CD4-positive, alpha-beta memory T cell (primary cell): ENCODE measurements at places on chromosomes 3 and 15.

DNA sequence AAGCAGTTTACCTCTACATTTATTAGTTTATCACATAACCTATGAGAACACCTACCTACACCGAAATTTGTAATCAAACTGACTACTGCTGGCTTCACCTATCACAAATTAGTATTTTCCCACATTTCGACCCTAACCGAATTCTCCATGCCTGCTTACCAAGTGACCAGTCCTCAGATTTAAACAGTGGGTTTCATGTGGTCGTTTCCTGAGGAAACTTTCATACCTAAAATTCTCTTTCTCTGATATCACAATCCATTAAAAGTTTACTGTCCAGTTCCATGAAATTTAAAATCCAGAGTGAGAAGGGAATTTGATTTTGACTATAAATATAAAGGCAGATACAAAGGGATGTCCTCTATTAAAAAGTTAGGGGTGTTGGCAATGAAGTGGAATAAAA is 1.9 kb downstream of the PLOD2 start:
- no peak for DNase-seq

GRCh38 chr3:7874116-7874515 is 627.5 kb upstream of the LMCD1 start:
- no peak for DNase-seq

DNA sequence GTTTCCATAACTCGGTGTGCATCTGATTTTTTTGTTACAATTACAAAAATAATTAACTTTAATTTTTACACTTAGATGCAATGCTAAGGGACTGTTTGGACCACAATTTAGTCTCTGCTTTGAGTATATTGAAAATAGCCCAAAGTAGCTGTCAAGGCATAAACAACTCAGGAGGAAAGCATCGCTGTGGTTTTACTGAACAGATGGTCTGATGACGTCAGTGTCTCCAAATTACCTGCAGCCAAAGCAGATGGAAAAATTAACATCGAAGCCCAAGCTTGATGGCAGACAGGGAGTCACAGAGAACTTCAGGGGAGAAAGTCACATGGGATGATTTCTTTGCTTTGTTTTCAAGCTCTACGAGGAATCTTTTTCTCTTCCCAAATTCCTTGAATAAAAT is 83.1 kb upstream of the PLCL2 start:
- DNase-seq: no peak

GRCh38 chr15:67843571-67844387 is 3.9 kb upstream of the RNU6-1 start:
- DNase-seq: no peak

GRCh38 chr3:195896361-195897080 is 11.8 kb downstream of the TNK2 start:
- DNase-seq: no peak

DNA sequence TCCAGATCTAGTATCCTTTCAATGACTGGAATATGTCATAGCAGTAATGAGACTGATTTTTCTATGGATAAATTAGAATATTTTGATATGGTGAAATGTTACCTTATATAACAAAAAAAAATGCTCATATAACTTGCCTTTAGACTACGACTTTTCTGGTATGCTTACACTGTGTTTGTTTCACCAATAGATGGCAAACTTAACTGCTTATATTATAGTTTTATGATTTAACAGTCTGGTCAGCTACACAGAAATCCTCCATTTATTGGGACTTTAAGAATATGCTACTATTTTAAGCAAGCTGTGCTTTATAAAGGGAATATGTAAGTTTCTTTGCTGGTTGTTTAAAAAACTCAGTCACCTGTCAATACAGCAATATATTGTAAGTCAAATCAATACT is 205.6 kb downstream of the VGLL3 start:
- DNase-seq: no peak

GRCh38 chr15:75622505-75622904 is 3.0 kb downstream of the SNUPN start:
- DNase-seq: no peak

DNA sequence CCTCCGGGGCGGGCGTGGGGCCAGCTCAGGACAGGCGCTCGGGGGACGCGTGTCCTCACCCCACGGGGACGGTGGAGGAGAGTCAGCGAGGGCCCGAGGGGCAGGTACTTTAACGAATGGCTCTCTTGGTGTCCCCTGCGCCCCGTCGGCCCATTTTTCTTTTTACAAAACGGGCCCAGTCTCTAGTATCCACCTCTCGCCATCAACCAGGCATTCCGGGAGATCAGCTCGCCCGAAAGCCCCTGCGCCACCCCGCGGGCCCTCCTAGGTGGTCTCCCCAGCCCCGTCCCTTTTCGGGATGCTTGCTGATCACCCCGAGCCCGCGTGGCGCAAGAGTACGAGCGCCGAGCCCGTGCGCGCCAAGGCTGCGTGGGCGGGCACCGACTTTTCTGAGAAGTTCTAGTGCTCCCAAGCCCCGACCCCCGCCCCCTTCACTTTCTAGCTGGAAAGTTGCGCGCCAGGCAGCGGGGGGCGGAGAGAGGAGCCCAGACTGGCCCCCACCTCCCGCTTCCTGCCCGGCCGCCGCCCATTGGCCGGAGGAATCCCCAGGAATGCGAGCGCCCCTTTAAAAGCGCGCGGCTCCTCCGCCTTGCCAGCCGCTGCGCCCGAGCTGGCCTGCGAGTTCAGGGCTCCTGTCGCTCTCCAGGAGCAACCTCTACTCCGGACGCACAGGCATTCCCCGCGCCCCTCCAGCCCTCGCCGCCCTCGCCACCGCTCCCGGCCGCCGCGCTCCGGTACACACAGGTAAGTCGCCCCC is at the start of gene THBS1:
Gene THBS1, plus strand, starts transcription at position 595 of the 757 bp plus-strand sequence. CDS start 779 bp downstream, outside the sequence.
- peak; percentile 21 for DNase-seq

- no peak for DNase-seq
These were observed 61.3 kb downstream of the PPARG start for GRCh38 chr3:12349895-12350811.

DNA sequence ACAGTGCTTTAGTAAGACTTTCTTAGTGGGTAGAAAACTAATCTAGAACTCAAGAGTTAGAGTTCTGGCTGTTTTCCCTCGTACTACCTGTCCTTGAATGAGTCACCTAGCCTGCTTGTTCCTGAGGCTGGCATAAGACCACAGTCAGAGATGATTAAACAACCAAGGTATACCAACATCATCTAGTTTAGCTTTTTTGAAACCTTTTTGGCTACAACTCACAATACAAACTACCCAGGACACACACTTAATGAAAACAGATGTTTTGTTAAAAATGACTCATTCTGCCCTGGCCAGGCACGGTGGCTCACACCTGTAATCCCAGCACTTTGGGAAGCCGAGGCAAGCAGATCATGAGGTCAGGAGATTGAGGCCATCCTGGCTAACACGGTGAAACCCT is 4.6 kb downstream of the MCCC1 start:
- DNase-seq: no peak

- DNase-seq: no peak
These were observed 169.0 kb upstream of the NANOGP8 start for GRCh38 chr15:35254062-35254461.

DNA sequence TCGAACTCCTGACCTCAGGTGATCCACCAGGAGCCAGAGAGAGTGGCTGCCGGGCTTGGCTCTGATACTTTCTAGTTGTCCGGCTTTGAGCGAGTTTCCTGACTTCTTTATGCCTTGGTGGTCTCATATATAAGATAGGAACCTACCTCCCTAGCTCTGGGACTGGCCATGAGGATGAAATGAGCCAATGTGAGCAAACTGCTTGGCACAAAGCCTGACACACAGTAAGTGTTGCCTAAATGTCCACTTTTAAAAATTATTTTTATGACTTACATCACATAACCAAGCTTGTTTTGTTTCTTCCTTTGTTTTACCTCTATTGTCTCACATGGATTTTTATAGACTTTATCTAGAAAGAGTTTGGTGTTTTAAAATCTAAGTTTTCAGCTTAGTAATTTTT is 42.1 kb upstream of the CCDC174 start:
- no peak for DNase-seq

DNA sequence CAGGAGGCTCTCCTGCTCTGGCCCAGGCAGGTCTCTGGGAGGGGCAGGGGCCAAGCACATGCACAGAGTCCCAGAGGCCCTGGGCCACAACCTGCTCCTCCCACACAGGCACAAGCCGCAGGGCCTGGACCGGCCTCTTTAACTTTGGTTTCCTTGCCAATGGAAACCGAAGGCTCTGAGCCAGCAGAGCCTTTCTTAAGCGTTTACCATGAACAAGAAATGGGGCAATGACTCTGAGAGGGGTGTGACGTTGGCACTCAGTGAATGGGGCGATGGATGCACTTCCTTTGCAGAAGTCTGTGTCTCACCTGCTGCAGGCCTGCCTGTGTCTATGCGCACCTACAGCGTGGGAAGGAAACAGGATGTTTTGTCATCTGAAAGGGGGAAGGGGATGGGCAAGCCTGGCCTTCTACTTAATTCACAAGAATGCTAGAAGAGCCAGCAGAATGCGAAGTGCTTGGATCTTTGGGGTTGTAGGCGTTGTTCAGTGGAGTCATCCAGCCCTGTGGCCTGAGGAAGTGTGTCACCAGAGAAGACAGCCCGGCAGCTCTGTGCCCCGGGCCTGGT is 41.8 kb downstream of the IFT122 start:
- peak; percentile 75 for DNase-seq

- no peak for DNase-seq
These were observed 721 bp downstream of the ATR start for GRCh38 chr3:142577696-142578328.

DNA sequence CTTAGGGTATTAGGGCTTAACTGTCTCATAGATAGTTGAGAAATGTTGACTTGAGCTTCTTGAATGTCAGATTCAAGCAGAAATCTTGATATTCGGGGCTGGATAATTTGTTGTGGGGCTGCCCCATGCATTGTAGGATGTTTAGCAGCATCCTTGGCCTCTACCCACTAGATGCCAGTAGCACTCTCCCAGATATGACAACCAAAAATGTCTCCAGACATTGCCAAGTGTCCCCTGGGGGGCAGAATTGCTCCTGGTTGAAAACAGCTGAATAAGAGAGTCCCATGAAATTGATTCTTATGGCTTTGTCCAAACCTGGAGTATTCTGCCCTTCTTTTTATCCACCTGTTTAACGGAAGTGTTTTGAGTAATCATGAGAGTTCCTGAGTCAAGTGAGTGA is 15.9 kb upstream of the LCMT2 start:
- DNase-seq: no peak

- DNase-seq: no peak
These were observed 104.5 kb upstream of the SLCO2A1 start for GRCh38 chr3:134134240-134134639.

GRCh38 chr15:100559330-100559729 is 30.6 kb upstream of the CERS3 start:
- DNase-seq: no peak

- DNase-seq: no peak
These were observed 20.2 kb downstream of the MYZAP start for GRCh38 chr15:57611938-57612337.

- DNase-seq: no peak
These were observed 151.8 kb downstream of the LRRN1 start for GRCh38 chr3:3951071-3951470.

DNA sequence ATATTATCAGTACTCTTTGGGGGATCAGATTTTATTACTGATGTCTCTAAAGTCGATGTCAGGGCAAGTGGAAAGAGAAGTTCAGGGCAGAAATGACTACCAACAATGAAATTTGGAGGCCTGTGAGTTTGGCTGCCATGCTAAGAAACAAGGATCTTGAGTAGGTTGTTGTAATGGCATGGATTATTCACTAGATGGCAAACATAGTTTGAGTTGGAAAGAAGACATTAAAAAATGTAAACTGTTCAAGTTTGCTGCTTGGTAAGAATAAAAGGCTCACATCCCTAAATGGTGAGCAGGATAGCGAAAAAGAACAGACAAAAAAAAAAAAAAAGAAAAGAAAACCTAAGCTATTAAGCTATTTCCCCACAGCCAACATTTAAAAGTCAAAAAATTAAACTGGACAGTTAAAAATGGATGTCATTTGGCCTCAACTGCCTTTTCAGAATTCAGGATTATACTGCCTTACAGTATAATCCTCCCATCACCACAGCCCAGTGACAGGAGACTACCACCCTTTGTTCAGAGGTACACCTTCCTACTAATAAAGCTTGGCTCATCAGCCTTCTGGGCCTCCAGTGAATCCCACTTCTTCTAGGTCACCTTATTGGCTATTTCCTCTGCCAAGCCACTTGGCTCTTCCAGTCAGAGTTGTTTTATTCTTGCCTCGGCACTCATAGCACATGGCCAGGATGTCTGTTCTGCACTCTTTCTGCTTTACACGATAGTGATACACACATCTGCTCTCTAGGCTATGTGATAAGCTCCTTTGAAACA is 163.7 kb downstream of the PLD1 start:
- DNase-seq: peak; percentile 6

DNA sequence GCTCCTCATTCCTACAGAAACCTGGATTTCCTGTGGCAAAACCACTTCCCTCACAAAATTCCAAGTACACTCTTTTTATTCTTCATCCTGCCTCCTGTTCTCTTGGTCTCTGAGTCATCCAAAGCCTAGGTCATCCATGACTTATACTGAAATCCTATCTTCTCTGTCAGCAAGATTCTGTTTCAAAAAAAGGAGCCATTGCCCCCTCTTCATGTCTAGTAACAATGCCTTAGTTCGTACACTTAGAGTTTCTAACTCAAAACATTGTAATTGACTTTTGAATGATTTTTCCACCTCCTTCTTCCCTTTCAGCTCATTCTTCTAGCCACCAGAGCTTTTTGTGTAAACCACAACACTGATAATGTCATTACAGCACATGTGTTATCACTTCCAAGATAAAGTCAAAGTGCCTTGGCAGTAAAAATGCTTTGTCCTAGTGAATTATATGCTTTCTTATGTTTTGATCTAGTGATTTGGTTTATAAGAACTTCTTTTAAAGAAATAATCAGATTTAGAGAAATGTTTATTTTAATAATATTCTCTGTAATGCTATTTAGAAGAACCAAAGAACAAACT is 256.5 kb upstream of the NECTIN3 start:
- no peak for DNase-seq

GRCh38 chr3:138148503-138148902 is 16.3 kb upstream of the A4GNT start:
- no peak for DNase-seq

DNA sequence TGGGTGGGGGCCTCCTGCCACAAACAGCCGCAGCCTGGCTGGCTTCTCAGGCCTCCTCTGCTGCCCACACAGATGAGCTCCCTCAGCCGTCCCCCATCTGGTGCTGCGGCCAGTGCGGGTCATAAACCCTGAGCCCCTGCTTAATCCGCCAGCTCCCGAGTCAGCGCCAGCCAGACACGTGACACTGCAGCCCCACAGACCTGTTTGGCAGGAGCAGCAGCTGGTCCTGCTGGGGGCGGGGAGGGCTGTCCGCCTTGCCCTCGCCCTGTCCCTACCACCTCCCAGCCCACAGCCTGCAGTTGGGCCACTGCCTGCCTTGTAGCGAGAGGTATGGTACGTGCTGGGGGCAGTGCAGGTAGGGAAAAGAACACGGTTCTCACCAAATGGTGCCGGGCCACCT is 86.2 kb downstream of the IQSEC1 start:
- DNase-seq: no peak

DNA sequence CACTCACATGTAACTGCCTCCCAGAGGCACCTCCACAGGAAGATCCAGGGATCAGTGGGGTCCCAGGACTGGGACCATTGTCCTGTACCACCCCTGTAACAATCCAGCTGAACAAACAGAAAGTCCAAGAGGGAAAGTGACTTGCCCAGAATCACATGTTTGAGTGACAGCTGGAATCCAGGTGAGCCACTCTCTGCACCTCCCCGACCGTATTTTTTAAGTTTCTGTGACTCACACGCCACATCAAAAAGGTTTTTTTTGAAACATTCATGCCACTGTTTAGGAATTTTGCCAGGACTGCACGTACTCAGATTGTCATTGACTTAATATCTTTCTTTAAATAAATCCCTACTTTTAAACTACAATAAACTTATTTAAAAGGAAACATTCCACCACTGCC is 9.8 kb upstream of the SLC6A1 start:
- no peak for DNase-seq

GRCh38 chr3:123678108-123678511 is 93.3 kb upstream of the HACD2 start:
- no peak for DNase-seq
